ENCODE measurements at places on chromosomes 3 and 15.

GRCh38 chr3:127438951-127439350, 151.1 kb upstream of the PRR20G start:
- DNase-seq = no peak

- no peak for DNase-seq
These were observed 10.6 kb upstream of the BTBD1 start for GRCh38 chr15:83077491-83078230.

- DNase-seq = no peak
These were observed 847.6 kb downstream of the TBL1XR1 start for GRCh38 chr3:176349706-176350105.

- no peak for DNase-seq
These were observed 318.9 kb upstream of the IL12A start for GRCh38 chr3:159669766-159670165.

Data from CD4-positive, alpha-beta T cell treated with Interferon gamma for 1 hour (primary cell).